ENCODE measurements at places on chromosomes 12 and 14.
A peak's percentile ranks its signal among the peaks of the same experiment; 100 is the strongest.

DNA sequence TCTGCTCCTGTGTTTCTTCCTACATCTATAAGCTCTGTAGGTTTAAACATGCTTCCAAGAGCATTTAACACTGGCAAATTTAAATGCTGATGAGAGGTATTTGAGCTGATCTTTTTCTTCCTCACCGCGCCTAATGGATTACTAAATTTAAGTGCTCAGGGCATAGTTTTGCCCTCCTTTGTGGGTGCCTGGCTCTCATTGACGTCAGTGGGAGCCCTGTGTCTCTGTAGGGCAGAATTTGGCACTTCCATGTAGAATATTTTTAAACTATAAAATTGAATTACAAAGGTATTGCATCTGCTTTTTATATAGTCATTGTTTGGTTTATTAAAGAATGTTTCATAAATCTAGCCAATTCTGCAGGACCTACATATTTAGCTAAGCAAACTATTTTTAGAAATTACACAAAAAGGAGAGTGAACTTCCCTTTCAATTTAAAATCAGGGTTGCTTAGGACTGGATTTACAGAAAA lies 444.8 kb downstream of the AEBP2 start:
- DNase-seq: no peak

- DNase-seq: no peak
These were observed 175.8 kb downstream of the ATP23 start for GRCh38 chr12:58117201-58117600.

- DNase-seq: peak; percentile 67
These were observed 42.7 kb upstream of the SLC6A15 start for GRCh38 chr12:84955298-84955697.

GRCh38 chr12:70598467-70599193 lies 38.6 kb downstream of the PTPRB start:
- no peak for DNase-seq

DNA sequence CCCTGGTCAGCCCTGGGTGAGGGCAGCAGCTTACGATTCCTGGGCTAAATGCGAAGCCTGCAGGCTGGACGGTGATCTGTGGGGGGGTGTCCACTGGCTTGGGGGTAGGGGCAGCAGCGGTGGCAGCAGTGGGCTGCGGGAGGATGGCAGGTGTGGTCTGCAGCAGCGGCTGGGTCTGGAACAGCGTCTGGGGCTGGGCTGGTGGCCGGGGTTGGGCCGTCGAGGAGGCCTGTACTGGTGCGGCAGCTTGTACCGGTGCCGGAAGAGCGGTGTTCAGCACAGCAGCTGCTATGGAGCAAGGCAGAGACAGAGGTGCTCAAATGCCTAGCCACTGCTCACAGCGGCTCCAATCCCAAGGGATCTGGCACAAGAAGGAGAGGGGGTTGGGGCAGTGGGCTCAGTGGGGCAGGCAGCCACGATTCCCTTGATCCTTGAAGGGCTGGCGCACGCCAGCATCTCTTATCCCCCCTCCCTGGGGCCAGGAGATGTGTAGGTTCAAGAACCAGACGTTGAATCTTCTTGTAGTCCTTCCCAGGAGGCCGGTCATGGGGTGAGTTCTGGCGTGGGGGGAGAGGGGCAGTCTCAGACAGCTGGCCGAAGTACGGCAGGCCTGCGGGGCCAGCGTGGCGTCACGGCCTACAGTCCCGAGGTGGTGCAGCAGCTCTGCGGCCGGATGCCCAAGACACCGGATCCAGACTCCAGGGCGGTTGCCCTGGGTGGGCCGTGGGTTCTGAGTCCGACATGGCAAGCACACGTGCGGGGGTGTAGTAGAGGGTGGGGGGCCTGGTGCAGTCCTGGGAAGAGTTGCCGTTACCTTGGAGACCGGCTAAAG lies 19.9 kb downstream of the POU6F1 start:
- DNase-seq: no peak

- no peak for DNase-seq
These were observed 1021.5 kb downstream of the TMEM121 start for GRCh38 chr14:106547735-106548434.

Data from ELR (cell line).